ENCODE measurements at places on chromosomes 1 and 21.

GRCh38 chr1:143497374-143497747 lies 474.4 kb downstream of the FAM72C start:
- no peak for DNase-seq

DNA sequence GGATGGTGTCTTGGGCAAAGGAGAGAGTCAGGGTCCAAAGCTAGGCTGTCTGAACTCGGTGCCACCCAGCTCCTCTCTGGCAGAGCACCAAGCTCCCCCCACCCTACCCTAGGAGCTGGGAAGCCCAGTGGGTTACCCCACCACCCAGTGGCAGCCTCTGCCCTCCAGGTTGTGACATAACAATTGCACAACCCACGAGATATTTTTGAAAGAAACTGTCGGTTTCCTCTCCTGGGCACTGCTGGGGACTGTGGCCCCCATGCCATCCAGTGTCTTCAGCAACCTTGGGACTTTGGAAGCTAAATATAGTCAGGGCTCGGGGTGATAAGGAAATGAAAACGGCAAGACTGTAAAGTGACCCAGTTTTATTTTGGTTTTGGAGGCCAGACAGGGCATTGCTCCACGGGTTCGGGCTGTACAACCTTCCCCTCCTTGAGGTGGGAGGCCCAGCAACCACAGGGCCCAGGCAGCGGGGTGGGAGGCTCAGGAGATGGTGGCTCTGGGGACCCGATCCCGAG lies 1.4 kb downstream of the CITED4 start:
- DNase-seq: no peak

GRCh38 chr1:3469849-3470649 lies 15.6 kb downstream of the ARHGEF16 start:
- DNase-seq: no peak

DNA sequence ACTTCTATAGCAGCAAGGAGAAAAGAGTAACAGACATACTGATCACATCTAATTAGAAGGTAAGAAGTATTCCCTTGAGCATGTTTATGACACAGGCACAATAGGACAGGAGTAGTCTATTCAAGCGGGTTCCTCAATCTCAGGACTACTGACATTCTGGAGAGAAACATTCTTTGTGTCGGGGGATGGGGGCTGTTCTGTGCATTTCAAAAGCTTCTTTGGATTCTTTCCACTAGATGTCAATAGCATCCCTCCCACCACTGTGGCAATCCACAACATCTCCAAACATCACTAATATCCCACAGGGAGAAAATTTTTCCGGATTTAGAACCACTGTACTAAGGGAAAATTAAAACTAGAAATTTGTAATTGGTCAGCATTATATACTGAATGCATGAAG lies 56.9 kb downstream of the ADAMTS5 start:
- no peak for DNase-seq

- DNase-seq: no peak
These were observed 5.2 kb upstream of the OXCT2 start for GRCh38 chr1:39776400-39776713.

DNA sequence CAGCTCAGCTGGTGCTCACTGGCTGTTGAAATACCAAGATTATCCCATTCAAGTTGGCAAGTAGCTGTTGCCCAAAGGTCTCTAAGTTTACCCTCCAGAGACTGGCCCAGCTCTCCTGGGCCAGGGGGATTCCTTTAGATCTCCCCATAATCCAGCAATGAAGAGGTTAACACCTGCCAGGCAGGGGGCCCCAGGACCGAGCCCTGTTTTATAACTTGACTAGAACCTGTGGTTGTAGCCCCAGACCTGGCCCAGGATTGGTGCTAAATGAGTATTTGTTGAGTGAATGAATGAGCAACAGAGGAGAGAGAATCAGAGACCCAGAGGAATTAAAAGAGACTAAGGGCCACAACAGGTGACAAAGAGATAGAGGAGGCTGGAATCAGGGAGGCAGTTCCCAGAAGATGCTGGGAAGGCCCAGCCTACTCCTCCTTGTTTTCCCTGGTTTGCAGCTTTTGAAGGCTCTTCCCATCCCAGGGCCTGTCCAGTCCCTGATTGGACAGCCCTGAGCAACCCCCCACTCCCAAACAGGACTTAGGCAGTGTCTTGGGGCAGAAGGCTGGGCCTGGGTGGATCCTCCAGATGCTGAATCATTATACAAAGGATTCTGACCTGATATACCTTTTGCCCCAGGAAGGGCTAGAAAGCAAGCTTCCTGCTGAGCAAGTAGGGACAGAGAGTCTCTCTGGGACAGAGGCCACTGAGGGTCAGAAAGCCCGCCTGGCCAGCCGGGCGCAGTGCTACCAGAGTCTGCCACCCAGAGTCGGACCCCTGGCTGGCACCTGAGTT lies 2.4 kb upstream of the RHBG start:
- DNase-seq: no peak

- no peak for DNase-seq
These were observed 1.1 kb upstream of the EDN2 start for GRCh38 chr1:41485605-41486004.

- no peak for DNase-seq
These were observed 109.6 kb downstream of the SLC5A9 start for GRCh38 chr1:48332115-48332514.

DNA sequence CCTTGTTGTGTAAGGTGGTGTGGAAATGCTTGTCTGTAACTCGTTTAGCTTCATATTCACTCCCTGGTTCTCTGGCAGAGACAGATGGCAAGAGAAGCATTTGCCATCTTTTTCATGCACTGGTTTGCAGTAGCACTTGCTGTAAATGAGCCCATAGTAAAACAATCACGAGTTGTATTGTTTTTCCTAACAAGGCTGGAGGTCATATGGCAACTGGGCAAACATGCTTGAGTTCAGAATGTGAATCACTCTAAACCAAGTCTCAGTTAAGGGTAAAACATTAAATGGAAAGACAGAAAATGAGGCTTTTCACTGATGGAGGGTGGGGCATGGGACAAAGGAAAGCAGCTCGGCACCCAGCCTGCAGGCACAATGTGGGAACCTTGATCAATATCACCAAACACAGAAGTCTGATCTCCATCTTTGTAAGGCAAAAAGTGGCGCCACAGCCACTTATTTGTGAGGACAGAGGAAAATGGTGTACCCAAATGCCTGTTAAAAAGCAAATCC lies 26.5 kb upstream of the LPAR3 start:
- no peak for DNase-seq

DNA sequence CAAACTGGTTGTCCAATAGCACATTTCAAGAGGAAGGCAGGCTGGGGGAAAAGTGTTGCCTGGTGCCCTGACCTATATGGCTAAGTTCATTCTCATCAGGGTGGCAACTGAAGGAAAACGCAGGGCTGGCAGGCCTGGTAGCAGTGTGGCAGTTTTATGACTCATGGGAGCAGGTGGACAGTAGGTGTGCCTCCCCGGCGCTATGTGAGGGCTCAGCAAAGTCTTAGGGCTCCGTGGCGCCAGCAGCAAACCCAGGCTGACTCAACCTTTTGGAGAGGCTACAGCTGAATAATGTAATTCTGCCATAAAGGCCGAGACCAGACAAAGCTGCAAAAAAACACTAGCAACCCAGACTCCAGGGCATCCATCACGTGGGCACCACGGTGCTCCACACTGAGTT lies 23.6 kb downstream of the GADD45A start:
- DNase-seq: no peak

DNA sequence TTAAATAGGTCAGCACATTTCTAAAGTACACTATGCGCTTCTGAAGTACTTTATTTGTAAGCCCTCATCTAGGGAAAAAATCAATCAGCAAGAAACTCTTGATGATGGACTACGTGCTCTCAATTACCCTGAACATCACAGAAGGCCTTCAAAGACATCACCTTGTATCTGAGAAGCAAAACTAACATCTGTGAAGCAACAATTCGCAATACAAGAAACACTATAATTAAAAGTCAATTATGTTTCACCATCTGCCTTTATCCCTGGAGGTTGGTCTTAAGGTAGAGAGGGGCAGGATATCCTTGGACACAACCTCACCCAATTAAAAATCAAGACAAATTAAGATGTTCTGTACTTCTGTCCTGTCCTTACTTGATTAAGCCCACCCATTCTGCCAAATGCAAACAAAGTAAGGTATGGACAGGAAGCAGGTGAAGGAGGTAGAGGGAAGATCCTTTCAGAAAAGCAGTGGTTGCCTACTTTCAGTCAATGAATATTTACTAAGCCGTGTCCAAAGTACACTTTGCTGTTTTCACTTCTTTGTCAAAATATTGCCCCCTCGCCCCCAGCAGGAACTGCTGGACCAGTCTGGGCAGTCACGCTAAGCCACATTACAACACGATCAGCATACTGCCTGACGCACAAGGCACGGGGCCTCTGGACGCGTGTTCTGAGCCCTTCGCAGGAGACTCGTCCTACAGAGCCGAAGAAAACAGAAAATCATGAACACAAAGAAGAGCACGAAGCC lies 887 bp downstream of the SLC19A2 start:
- DNase-seq: no peak

GRCh38 chr1:220670365-220670764 lies 19.8 kb upstream of the C1orf115 start:
- no peak for DNase-seq

GRCh38 chr21:27487676-27488075 lies 520.8 kb upstream of the ADAMTS5 start:
- no peak for DNase-seq
